ENCODE measurements at places on chromosomes 4 and X.

DNA sequence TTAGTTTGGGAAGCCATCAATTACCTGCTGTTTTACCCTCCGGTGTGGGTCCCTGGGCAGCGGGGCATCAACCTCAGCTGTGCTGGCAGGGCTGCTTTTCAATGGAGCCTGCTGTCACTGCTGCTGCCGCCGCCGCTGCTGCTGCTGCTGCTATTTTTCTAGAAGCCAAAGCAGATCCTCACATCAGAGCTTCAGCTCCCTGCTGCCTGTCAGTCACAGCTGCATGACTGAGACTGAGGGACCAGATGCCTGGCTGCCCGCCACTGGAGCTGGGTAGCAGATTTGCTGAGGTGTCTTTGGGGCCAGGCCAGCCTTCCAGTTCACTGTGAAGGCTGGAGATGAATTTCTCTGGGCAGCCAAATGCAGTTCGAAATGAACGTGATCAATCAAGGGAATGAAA, 200.3 kb upstream of the NHS start:
- no peak for DNase-seq

- no peak for DNase-seq
Measured at GRCh38 chrX:138890491-138890890, 179.0 kb upstream of the FGF13 start.

- DNase-seq = no peak
Measured at GRCh38 chr4:56880572-56880971, 27.1 kb upstream of the REST start.

- DNase-seq = no peak
Measured at GRCh38 chr4:28686618-28687017, 1826.0 kb downstream of the STIM2 start.

DNA sequence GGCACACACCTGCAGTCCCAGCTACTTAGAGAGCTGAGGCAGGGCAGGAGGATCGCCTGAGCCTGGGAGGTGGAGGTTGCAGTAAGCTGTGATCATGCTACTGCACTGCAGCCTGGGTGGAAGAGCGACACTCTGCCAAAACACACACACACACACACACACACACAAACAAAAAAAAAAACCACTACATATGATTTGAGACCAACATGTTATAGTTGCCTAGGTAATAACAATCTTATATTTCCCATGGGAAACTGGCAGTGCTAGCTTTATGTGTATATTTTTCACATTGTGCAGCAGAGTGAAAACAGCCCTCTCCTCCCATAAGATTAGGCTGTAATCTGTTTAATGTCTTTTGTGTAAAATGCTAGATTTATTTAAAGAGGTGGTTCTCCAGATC, 3.1 kb upstream of the FAM241A start:
- DNase-seq = no peak

DNA sequence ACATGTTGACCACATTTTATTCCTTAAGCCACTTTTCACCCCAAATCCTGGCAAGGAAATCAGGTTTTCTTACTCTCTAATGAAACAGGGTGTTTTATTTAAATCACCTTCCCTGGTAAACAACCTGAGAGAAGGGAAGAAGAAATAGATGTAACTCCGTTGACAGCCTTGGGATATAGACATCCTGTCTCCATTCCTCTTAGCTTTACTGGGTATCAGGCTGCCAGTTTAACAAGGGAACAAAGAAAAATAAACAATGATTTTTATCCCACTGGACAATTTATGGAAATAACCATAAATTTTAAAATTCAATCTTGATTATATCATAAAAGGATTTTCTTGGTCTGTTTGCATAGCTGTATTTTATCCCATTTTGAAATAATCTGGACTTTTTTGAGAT, 49.2 kb downstream of the EDNRA start:
- no peak for DNase-seq

- DNase-seq = no peak
Measured at GRCh38 chr4:106953036-106953705, 82.9 kb downstream of the DKK2 start.

GRCh38 chr4:108072300-108072699, 82.6 kb downstream of the HADH start:
- no peak for DNase-seq

DNA sequence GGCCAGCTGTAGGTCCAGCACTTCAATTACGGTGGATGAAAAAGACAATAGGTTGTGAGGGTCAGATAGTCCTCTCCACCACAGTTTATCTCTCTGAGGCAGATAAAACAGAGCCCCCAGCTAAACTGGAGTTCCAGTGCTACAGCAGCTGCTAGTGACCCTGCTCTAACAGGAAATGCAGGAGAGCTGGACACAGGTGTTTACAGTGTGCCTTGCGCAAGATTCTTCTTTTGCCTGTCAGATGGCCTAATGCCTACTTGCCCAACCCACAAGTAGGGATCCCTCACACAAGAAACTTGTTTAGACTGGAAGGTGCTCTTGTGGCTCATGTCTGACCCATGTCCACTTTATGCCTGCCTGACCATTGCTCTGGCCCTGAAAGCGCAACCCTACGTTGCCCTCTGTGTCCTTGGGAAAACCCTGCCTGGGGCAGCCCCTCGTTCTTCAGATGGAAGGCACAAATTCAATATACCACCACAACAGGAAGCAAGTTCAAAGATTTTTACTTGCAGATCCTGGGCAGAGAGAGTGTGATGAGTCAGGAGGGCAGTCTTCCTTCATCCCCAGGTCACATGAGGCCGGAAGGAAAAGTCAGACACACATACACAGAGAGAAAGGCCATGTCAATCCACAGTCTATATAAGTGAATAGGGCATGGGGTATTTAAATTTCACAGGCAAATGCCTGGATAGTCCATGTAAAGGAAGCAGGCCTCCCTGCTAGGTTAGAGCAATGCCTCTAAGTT, 105.1 kb upstream of the ADGRL3 start:
- no peak for DNase-seq

- no peak for DNase-seq
Measured at GRCh38 chrX:39175418-39176057, 374.3 kb downstream of the MID1IP1 start.

- no peak for DNase-seq
Measured at GRCh38 chr4:189081826-189082225, 858.8 kb upstream of the FRG1 start.

- DNase-seq = no peak
Measured at GRCh38 chrX:78493180-78493579, 165.8 kb upstream of the CYSLTR1 start.

DNA sequence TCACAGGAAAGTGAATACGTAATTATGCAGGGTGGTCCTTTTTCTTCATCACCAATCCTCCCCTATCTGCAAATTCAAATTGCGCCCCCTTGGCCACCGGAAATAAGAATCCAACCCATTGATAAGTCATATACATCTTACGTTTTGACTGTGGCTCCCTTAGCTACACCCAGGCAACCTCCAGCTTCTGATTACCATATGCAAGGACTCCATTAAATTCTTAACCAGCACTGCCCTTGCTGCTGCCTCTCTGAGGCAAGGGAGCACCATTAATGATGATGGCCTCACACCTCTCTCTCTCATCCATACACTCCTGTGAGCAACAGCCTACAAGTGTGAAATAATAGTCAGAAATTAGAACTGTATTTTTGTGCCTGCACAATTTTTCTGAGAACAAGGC, 106.0 kb upstream of the NOCT start:
- DNase-seq = no peak

- no peak for DNase-seq
Measured at GRCh38 chrX:37075892-37076595, 67.9 kb downstream of the FAM47C start.

Measured in cortex of kidney (tissue), 1 donor.